Hematopoietic multipotent progenitor cell treated with erythropoietin and hydrocortisone succinate and interleukin-3 and kit ligand, for 6 days (in vitro differentiated cells): ENCODE measurements at places on chromosomes 1 and 21.

GRCh38 chr1:31793086-31793485, 22.7 kb downstream of the SPOCD1 start:
- no peak for DNase-seq

DNA sequence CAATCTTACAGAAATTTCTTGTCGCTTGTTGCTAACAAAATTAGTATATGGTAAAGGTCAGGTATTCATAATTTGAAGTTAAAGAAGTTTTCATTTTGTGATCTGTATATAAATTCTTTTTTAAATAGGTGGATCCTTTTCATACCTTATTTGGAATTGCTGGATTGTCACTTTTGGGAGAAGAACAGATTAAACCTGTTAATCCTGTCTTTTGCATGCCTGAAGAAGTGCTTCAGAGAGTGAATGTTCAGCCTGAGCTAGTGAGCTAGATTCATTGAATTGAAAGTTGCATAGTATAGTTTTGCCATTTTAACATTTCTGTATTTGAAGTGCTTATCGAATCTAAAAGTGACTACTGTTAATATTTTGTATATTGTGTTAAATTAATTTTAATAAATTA, 2.3 kb upstream of the MSH4 start:
- peak; percentile 15 for DNase-seq

DNA sequence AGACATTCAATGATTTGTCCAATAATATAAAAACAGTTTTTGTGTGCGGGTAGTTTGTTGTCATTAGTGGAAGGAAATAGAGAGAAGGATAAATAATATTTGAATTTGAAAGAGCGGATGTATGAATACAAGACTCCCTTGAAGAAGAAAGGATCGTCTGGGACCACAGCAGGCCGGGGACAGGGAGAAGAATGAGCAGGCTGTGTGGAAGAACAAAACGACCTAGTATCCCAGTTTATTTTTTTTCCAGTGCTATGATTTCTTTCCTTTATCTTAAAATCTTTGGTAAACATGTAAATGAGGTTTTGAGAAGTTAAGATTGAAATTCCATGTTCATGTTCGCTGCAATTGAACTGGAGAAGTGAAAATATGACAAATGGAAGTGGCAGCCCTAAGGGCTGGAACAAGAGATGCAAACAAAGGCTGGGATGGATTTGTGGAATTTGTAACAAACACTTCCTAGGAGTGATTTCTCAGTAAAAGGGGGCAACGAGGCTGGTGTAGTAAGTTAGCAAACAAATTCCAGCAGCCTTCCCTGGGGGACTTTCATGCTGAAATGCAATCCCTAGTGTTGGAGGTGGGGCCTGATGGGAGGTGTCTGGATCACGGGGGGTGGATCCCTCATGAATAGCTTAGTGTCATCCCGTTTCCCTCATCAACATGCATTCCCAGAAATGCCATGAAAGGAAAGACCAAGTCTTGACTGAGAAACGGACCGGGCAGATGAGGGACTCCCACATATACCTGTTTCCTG, 10.2 kb upstream of the IFI16 start:
- DNase-seq, result no peak

GRCh38 chr1:67768480-67768879, 64.8 kb downstream of the GNG12 start:
- DNase-seq, result no peak

DNA sequence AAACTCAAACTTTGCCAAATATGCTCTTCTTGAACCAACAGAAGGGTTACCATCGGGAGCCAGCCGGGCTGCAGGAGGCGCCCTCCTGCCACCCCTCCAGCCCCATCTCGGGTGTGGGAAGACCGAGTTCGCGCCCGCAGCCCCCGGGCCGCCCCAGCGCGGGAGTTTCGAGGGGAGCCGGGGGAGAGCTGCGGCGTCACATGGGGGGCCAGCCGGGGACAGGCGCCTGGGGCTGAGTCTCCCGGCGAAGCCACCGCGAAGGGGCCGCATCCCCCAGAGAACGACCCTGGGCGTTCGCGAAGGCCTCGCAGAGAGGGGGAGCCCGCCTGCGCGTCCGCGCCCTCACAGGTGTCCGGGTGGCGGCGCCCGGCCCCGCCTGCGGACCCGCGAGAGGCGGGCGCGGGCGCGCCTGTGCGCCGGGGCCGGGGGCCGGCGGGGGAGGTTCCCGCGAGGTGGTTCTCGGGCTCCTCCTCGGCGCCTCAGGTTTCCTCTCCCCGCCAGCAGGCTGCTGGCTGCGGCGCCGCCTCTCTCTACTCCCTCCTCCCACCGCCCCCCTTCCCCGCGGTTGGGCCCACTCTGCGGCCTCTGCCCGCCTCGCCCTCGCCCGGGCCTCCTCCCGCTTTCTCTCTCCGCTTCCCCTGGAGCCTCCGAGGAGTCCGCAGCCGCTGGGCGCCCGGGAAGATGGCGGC, at the start of gene RAVER2:
Gene RAVER2, plus strand, starts transcription at position 584 of the 689 bp plus-strand sequence. Its CDS starts 98 bp downstream, at position 682.
- peak; percentile 83 for DNase-seq

DNA sequence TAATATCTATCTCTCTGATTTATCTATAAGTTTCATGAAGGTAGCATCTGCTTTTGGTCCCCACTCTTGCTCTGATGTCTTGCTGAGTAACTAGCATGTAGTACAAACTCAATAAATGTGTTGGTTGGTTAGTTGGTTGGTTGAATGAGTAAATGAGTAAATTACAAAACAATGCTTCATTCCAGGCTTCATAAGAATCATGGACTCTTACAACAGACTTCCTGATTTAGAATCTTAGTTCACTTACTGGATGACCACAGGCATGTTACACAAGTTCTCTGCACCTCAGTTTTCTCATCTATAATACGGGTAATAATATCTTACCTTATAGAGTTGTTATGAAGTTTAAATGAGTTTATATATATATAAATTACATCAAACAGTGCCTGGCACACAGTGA, 98.6 kb downstream of the ZNF281 start:
- DNase-seq, result no peak

- peak; percentile 64 for DNase-seq
Measured at GRCh38 chr1:38026592-38027200, 14.2 kb downstream of the UTP11 start.

DNA sequence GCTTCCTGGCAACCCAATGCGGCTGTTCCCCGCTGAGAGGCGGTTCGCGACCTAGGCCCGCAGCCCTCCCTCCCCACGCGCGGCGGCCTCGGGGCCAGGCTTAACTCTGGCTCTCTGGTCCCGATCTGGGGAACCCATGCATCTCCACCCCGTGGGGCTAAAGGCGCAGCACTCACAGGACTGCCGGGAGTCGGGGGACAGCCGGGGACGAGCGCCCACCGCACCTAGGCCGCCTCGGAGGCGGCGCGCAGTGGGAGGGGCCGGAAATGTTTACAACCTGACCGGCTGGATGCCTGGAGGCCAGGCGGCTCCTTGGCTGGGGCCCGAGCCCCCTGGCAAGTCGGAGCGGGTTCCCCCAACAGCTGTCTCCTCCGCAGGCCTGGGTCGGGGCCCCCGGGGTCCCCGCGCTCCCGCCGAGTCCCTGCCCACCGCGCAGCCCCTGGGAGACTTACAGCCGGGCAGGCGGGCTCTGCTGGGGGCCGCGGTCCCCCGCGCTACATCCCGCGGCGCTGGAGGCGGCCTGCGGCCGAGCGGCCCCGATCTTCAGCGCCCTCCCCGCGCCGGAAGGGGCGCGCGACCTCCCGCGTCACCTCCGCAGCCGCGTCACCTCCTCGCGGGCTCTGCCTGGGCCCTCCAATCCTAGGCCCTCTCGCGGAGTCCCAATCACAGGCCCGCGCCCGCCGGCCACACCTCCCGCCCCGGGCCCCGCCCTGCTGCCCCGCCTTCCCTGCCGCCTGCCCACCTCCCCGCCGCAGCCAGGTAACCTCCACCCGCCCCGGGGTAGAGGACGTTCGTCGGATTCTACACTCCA, at the start of gene ADIPOR1:
Gene ADIPOR1, minus strand, starts transcription at position 580 of the 811 bp plus-strand sequence. CDS start 7,242 bp downstream, outside the sequence.
- DNase-seq, result peak; percentile 93

- no peak for DNase-seq
Measured at GRCh38 chr21:29365661-29366265, 67.0 kb downstream of the BACH1 start.

- no peak for DNase-seq
Measured at GRCh38 chr1:195766709-195767108, 841.5 kb downstream of the KCNT2 start.

GRCh38 chr1:46137916-46138315, 5.5 kb upstream of the PIK3R3 start:
- DNase-seq, result no peak
